ENCODE measurements at places on chromosomes 6 and 20.

DNA sequence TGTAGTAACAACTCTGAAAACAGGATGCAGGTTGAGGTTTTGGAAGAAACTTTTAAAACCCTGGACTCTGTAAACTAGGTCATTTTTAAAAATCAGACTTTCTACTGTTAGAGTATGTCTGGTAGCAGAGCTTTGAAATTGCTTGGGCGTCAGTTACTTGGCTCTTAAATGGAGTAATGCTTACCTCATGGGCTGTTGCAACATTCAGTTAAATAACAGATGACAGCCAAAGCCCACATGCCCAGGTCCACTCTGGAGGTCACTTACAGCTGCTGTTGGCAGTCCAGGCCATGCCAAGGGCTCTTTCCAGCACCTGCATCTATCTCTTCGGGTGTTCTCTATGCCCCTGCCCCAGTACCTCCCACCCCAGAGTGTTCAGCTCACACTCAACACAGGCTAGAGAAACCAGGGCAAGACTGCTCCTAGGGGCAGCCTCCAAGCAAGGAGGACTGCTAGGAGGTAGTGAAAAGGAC is 96.4 kb downstream of the BANF2 start:
- no peak for DNase-seq

DNA sequence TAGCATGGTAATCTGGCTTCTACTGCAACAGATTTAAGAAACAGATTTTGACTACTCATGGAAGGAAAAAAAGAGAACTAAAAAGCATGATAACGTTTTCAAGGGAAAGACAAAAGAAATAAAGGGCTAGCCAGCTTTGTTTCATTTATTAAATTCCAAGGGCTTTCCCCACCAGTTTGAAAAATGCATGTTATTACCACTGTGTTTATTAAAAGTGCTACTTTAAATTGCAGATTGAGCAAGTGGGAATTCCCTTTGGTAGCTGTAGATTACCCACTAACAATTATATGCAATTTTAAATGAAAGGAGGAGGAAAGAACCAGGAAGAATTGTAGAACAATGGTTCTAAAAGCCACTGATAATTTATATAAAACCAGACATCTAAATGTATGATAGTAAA is 40.6 kb upstream of the NHSL1 start:
- DNase-seq = no peak

DNA sequence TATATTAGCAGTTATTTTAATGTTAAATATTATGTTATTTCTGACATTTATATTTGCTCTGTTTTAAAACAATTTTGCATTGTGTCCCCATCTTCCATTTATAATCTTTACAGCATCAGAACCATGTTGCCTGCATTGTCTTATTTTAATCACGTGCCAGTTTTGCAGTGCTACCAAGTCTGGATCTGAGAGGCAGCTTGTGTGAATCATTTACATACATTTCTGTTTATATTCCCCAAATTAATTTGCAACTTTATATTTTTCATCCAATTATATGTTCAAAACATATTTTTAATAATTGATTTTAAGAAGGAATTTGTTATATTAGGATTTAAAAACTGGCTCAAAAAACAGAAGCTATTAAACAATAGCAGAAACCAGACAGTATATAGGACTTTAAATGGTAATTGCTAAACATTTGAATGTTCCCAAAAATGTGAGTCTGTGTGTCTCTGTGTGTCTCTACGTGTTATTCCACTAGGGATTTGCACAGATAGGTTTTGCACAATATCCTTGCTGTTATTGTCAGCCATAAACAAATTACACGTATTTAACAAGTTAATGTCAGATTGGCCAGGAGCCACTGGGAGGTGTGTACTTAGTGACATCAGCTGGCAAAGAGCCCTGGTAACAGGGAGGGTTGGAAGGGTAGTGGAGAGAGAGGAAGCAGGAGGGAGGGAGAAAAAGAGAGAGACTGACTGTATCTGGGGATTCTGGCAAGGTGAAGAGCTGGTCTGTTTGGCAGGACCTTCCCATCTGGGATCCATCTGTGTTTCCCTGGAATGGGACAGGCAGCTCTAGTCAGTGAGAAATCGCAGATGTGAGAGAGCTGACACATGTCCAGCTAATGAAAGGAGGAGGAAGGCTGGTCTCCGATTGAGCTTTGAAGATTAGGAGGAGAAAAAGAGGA is 72.1 kb downstream of the CBFA2T2 start:
- DNase-seq = peak; percentile 94

GRCh38 chr6:39980839-39981580 is 46.7 kb upstream of the MOCS1 start:
- peak; percentile 55 for DNase-seq

GRCh38 chr6:6610031-6610591 is 21.6 kb downstream of the LY86 start:
- DNase-seq = no peak

- DNase-seq = no peak
Observed at GRCh38 chr6:40347571-40348011, 239.6 kb downstream of the LRFN2 start.

DNA sequence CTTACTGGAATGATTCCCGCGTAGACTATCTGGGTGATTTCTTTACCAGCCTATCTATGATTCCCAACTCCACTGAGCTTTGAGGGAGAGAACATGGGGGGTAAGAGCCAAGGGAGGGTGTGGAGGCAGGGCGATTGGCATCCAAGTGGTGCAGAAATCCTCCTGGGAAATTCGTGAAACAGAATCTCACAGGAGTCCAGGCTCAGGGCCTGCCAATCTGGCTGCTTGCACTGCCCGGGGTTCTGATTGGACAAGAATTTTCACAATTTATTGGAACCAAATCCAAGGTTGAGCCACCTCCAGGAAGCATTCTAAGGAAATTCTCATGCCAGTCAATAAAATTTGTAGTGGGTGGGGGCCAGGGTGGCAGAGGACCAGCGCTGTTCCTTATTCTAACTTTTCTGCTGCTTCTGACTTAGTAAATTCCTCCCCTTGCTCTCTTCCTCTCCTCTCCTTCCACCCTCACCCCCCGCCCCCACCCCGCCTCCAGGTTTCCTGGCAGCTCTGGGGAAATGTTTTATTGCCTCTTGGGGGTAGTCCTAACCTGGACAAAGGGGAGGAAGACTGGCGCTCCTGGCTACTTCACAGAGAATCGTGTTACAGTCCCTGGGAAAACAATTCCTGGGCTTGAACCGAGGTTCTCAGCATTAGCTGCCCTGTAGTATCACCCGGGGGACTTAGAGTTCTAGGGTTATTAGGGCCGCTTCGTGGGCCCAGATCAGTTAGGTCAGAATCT is 3.1 kb downstream of the BMP6 start:
- no peak for DNase-seq

GRCh38 chr6:15443119-15443830 is 197.4 kb downstream of the JARID2 start:
- DNase-seq = peak; percentile 87

DNA sequence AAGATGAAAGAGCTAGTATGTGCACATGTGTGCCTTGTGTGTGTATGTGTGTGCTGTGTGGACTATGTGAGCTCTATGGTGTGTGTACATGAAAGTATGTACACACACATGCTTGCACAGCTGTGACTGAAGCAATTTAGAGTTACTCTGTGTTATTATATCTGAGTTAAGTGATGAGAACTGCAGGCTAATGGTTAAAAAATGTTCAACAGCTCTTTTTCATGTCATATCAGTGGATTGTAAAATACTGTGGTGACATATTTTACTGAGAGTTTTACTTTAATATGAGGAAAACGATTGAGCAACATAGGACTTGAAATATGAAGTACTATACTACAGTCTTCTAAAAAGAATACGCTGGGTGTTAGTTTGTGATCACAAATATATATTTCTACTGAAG is 195.7 kb upstream of the KCNK16 start:
- DNase-seq = no peak

DNA sequence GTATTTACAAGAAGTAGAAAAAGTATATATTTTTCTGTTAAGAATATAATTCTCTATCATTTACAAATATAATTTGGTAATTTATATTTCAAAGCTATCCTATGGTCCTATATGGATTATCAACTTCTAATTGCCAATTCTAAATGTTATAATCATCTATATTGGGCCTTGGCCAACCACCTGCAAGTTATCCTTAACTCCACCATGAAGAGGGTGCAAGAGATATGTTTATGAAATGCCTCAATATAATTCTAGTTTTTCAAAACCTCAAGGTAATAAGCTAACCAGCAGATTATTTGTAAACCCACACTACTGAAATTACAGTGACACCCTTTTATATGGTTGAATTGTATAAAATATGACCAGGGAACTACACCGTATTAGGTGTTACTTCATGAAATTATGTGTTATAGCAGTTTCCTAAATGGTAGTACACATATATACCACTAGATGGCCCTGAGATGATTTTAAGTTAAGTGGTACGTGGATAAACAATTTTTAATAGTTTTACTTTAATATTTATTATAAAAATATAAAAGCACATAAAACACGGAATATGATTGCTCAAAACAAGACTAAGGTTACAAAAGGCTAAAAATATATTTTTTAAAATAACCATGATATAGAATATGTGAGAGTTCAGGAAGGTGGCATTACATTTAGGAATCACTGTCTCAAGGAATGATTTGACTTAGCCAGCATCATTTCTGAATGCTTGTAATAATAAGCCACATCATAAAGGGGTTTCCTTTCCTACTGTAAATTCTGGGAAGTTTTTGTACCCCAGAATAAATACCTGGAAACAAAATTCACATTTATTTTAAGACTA is 9.8 kb upstream of the PNISR start:
- DNase-seq = peak; percentile 54
